Cardiac muscle cell (in vitro differentiated cells and primary cell): ENCODE measurements at places on chromosomes 2 and 18.

DNA sequence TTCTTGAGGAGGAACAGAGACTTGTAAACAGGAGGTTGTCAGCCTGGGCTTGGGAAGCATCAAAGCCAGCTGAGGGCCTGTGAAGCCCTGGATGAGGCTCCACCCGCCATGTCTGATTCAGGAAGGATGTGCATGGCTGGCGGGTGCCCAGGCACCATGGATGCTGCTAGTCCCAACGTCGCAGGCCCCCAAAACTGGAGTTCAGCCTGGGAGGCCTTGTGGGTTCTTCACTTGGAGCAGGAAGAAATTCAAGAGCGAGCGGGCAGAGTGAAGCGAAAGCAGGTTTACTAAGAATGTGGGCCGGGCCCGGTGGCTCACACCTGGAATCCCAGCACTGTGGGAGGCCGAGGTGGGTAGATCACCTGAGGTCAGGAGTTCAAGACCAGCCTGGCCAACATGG lies 12.1 kb upstream of the PXDN start:
- no peaks in the 10 kb centered on the region for H3K27me3 ChIP-seq
- no peak for DNase-seq

- no peak overlapping the region for H3K27ac ChIP-seq
- H3K4me3 ChIP-seq, result no peak overlapping the region
- no peaks in the 10 kb centered on the region for H3K27me3 ChIP-seq
- no peaks in the 10 kb centered on the region for H3K4me1 ChIP-seq
- DNase-seq, result no peak
- H3K36me3 ChIP-seq, result no peaks in the 10 kb centered on the region
These were observed 13.3 kb downstream of the AGXT start for GRCh38 chr2:240881913-240882312.

GRCh38 chr18:67621049-67621713 lies 104.7 kb upstream of the DSEL start:
- H3K4me1 ChIP-seq, result no peaks in the 10 kb centered on the region
- no peak overlapping the region for H3K4me3 ChIP-seq
- H3K27ac ChIP-seq, result no peak overlapping the region
- H3K27me3 ChIP-seq, result no peaks in the 10 kb centered on the region
- no peaks in the 10 kb centered on the region for H3K36me3 ChIP-seq
- DNase-seq, result no peak

DNA sequence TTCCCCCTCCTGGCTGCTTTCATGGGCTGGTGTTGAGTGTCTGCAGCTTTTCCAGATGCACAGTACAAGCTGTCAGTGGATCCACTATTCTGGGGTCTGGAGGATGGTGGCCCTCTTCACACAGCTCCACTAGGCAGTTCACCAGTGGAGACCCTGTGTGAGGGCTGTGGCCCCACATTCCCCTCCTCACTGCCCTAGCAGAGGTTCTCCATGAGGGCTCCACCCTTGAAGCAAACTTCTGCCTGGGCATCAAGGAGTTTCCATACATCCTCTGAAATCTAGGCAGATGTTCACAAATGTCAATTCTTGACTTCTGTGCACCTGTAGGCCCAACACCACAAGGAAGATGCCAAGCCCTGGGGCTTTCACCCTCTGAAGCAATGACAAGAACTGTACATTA lies 1386.2 kb upstream of the ACVR2A start:
- no peak for DNase-seq
- no peak overlapping the region for H3K4me3 ChIP-seq
- H3K4me1 ChIP-seq, result no peaks in the 10 kb centered on the region
- H3K36me3 ChIP-seq, result no peaks in the 10 kb centered on the region
- no peaks in the 10 kb centered on the region for H3K27me3 ChIP-seq

GRCh38 chr18:68796936-68797690 lies 767 bp upstream of the CCDC102B start:
- H3K4me3 ChIP-seq, result no peak overlapping the region
- no peaks in the 10 kb centered on the region for H3K4me1 ChIP-seq
- DNase-seq, result peak; percentile 83
- H3K27ac ChIP-seq, result no peak overlapping the region
- no peaks in the 10 kb centered on the region for H3K27me3 ChIP-seq

GRCh38 chr2:241808721-241809382 lies at the start of gene NEU4:
Gene NEU4 (plus strand): TSS chr2:241809193. CDS start chr2:241814485, 5,292 bp downstream.
- peak within 1 kb of the TSS; percentile 15 for H3K27ac ChIP-seq
- peak; percentile 22 for DNase-seq
- peaks cover 6% of the 10 kb centered on the region for H3K4me1 ChIP-seq
- H3K36me3 ChIP-seq, result no peaks in the 10 kb centered on the region
- H3K4me3 ChIP-seq, result no peak within 1 kb of the TSS
- H3K27me3 ChIP-seq, result peaks cover 8% of the 10 kb centered on the region

GRCh38 chr2:196565106-196565765 lies 74.3 kb upstream of the CCDC150 start:
- H3K4me3 ChIP-seq, result no peak overlapping the region
- no peaks in the 10 kb centered on the region for H3K27me3 ChIP-seq
- H3K4me1 ChIP-seq, result no peaks in the 10 kb centered on the region

DNA sequence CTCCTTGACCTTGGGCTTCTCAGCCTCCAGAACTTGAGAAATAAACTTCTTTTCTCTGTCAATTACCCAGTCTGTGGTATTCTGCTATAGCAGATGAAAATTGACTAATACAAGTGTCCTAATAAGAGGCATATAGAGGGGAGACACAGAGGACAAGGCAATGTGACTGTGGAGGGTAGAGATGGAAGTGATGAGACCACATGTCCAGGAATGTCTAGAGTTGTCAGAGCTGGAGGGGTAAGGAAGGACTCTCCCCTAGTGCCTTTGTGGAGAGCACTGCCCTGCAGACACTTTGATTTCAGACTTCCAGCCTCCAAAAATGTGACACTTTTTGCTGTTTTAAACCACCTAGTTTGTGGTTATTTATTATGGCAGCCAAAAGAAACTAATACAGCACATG lies 74.4 kb downstream of the ACKR3 start:
- H3K27me3 ChIP-seq, result no peaks in the 10 kb centered on the region
- H3K4me1 ChIP-seq, result no peaks in the 10 kb centered on the region
- no peak overlapping the region for H3K4me3 ChIP-seq
- H3K36me3 ChIP-seq, result no peaks in the 10 kb centered on the region
- no peak for DNase-seq

DNA sequence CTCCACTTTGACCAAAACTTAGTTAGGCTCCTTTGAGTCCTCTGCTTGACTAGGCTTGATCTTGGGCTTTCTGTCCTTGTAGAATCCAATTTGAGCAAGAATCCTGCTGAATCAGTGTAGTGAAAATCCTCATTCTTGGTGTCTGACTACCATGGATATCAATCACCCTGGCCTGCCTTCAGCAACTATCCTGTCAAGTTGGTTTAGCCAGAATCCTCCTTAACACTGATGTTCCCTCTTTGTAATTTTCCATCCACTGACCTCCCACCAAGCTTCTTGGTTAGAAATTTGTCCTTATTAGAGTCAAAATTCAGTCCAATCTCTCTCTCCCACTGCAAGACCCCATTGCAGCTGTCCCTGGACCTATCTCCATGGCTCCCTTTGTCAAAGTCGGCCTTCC lies 494 bp upstream of the RBM45 start:
- H3K27me3 ChIP-seq, result no peaks in the 10 kb centered on the region
- H3K36me3 ChIP-seq, result no peaks in the 10 kb centered on the region
- H3K27ac ChIP-seq, result no peak overlapping the region
- peaks cover 3% of the 10 kb centered on the region for H3K4me1 ChIP-seq
- no peak for DNase-seq
- H3K4me3 ChIP-seq, result no peak overlapping the region

- H3K4me1 ChIP-seq, result no peaks in the 10 kb centered on the region
- DNase-seq, result peak; percentile 8
- no peaks in the 10 kb centered on the region for H3K27me3 ChIP-seq
- H3K36me3 ChIP-seq, result no peaks in the 10 kb centered on the region
- H3K27ac ChIP-seq, result no peak overlapping the region
These were observed 643.1 kb downstream of the CNTNAP5 start for GRCh38 chr2:124668161-124668560.

DNA sequence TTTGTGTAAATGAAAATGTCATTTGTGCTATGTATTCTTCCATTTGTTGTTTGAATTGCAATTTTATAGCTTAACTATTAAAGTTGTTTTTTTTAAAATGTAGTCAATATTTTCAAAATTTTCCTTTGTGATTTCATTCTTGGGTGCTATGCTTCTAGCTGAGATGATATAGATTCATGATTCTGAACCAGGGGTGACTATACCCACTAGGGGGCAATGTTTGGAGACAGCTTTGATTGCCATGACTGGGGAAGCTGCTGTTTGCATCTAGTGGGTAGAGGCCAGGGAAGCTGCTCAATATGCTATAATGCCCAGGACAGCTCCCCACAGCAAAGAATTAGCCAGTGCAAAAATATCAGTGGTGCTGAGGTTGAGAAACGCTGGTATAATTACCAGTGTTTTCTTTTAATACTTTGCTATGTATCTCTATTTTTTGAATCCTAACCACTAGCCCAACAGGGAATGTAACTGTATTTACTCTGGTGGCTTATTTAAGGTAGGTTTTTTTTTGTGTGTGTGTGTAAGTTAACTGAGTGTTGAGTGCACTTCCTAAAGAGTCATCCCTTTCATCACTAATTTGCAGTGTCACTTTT lies 99.7 kb downstream of the MEP1B start:
- peak; percentile 84 for DNase-seq
- peaks cover 7% of the 10 kb centered on the region for H3K36me3 ChIP-seq
- no peaks in the 10 kb centered on the region for H3K27me3 ChIP-seq
- no peak overlapping the region for H3K27ac ChIP-seq
- H3K4me3 ChIP-seq, result no peak overlapping the region
- no peaks in the 10 kb centered on the region for H3K4me1 ChIP-seq

- H3K4me3 ChIP-seq, result no peak overlapping the region
- peaks cover 80% of the 10 kb centered on the region for H3K27me3 ChIP-seq
- no peaks in the 10 kb centered on the region for H3K4me1 ChIP-seq
- H3K27ac ChIP-seq, result no peak overlapping the region
These were observed 87.7 kb downstream of the RTN4 start for GRCh38 chr2:54962511-54962910.

- H3K36me3 ChIP-seq, result no peaks in the 10 kb centered on the region
- H3K4me1 ChIP-seq, result no peaks in the 10 kb centered on the region
- no peak overlapping the region for H3K27ac ChIP-seq
- peaks cover 75% of the 10 kb centered on the region for H3K27me3 ChIP-seq
These were observed 68.3 kb upstream of the MAPRE2 start for GRCh38 chr18:34972765-34973414.

GRCh38 chr2:203948733-203949132 lies 12.2 kb downstream of the ICOS start:
- H3K36me3 ChIP-seq, result no peaks in the 10 kb centered on the region
- no peaks in the 10 kb centered on the region for H3K4me1 ChIP-seq
- no peak for DNase-seq
- H3K4me3 ChIP-seq, result no peak overlapping the region
- H3K27ac ChIP-seq, result no peak overlapping the region
- no peaks in the 10 kb centered on the region for H3K27me3 ChIP-seq

DNA sequence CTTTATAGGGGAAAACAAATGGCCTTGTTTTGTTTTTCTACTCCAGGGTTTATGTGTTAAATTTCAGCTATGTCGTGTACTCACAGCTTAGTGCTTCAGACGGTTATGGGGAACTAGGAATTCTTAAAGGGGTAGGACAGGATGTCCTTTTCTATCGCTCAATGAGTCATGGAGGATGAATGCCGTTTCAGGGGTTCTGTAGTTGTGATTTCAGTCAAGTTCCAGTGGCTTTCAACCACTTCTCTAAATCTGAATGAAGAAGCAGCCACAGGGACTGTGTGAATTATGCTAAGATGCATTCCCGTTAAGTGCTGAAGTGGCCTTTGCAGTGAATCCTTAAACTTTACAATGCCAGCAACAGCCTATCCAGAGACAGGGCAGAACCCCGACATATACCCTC lies 1231.7 kb upstream of the ZEB2 start:
- H3K4me1 ChIP-seq, result peaks cover 34% of the 10 kb centered on the region
- H3K27me3 ChIP-seq, result no peaks in the 10 kb centered on the region
- DNase-seq, result peak; percentile 74
- H3K36me3 ChIP-seq, result no peaks in the 10 kb centered on the region
- H3K4me3 ChIP-seq, result no peak overlapping the region
- no peak overlapping the region for H3K27ac ChIP-seq

- H3K27ac ChIP-seq, result no peak overlapping the region
- H3K27me3 ChIP-seq, result peaks cover 25% of the 10 kb centered on the region
- no peaks in the 10 kb centered on the region for H3K36me3 ChIP-seq
- no peak overlapping the region for H3K4me3 ChIP-seq
- DNase-seq, result peak; percentile 40
These were observed 31.9 kb downstream of the C1QL2 start for GRCh38 chr2:119126650-119127049.

- H3K36me3 ChIP-seq, result no peaks in the 10 kb centered on the region
- H3K4me1 ChIP-seq, result no peaks in the 10 kb centered on the region
- no peaks in the 10 kb centered on the region for H3K27me3 ChIP-seq
- H3K4me3 ChIP-seq, result no peak overlapping the region
These were observed 592 bp downstream of the PSD4 start for GRCh38 chr2:113174376-113174750.

DNA sequence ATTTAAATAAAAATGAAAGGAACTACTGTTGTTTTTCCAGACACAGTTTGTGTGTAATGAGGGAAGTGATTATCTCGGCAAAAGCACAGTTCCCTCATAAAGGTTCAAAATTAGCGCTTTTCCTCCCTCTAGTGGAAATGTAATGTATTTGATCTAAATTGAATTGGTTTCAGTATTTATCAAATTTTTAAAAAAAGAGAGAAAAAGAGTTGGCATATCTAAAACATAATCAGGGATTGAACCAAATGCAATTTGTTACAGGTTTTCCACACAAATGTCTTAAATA lies 37.5 kb downstream of the CMPK2 start:
- H3K27ac ChIP-seq, result no peak overlapping the region
- no peaks in the 10 kb centered on the region for H3K36me3 ChIP-seq
- no peaks in the 10 kb centered on the region for H3K27me3 ChIP-seq
- H3K4me3 ChIP-seq, result no peak overlapping the region
- DNase-seq, result no peak

DNA sequence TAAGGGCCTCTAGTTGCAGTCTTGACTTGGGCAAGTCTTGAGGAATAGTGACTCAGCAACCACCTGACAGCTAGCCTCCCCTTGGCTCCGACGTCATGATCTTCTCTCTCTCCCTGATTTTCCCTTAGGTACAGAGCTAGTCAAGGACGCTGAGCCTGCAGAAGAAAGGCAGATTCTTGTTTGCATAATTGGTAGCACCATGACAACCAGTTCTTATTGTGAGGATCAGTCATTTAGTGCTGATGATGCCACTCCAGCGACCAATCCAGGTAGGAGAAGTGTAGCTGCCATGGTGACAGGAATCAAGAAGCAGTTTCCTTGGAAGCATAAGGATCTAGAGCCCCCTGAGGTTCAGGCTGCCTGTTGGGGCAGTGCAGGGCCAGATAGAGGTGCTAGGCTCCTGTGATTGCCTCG lies 2.8 kb upstream of the RESP18 start:
- DNase-seq, result no peak
- no peak overlapping the region for H3K27ac ChIP-seq
- H3K27me3 ChIP-seq, result peaks cover 95% of the 10 kb centered on the region

DNA sequence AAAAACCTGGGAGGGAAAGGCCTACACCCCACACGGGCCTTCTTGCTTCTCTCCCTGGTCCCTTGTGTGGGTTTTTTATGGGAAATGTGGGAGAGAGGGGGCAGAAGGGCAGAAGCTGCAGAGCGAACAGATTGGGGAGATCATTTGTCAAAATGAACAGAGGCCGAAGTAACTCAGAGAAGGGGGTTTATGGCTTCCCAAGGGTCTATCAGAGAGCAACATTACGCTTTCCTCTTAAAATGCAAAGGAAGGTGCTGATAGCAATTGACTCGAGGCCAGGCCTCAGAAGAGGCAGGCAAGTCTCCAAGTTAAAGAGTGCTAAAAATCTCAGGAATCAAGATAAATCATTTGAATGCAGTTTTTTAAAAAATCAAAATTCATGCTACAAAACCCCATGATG lies 101.5 kb downstream of the SGPP2 start:
- no peaks in the 10 kb centered on the region for H3K4me1 ChIP-seq
- no peak overlapping the region for H3K27ac ChIP-seq
- DNase-seq, result no peak
- no peak overlapping the region for H3K4me3 ChIP-seq
- peaks cover 6% of the 10 kb centered on the region for H3K36me3 ChIP-seq
